ENCODE measurements at places on chromosomes 2 and 18. TPM values are rescaled to one million over a fixed set of nuclear protein-coding genes. Genes with fewer than 3 reads are reported as not detected.
A peak's percentile ranks its signal among the peaks of the same experiment; 100 is the strongest.

Gene TTC31
- total RNA-seq: 13.2 TPM

Gene FSIP2
- total RNA-seq: 0.81 TPM

Gene FIGN
- total RNA-seq: 23.6 TPM

Gene CPS1
- 2.7 TPM for total RNA-seq

Gene SAG
- total RNA-seq: not detected

GRCh38 chr2:231415029-231415428 lies 19.5 kb downstream of the B3GNT7 start:
- DNase-seq: peak; percentile 45

DNA sequence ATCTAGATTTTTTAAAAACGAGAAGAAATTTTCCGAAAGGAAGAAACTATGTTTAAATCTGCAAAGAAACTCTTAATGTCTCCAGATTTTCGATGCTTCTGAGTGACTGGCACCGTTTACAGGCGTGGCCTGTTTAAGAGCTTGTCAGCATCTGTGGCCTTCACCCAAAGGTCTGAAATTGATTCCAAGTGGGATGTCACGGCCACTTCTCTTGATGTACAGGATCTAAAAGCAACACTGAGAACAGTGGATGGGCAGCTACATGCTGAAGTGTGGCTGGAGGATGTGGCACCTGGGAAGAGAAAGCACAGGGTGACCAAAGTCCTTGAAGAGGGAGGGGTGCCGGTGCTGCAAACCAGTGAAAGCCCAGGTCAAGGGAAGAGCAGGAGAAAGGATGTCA lies 28.0 kb downstream of the EMILIN2 start:
- DNase-seq: no peak

DNA sequence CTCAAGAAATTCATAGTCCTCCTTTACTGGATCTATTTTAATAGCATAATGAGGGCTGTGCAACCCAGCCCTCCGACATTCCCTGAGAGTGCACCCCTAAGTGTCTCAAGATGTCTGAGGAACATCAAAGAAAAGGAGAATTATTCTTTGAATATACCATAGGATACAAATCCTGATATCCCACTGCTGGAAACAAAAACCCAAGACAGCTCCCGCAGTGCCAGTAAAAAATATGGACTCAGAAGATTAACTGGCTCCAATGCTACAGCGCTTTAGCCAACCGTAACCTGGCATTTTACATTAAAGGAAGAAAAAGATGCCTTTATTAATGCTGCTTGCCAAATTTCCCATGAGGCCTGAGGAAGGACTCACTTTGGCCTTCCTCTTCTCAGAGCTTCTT lies 168.4 kb downstream of the TTC32 start:
- DNase-seq: no peak

- DNase-seq: no peak
Observed at GRCh38 chr2:143553261-143553660, 424.0 kb downstream of the ARHGAP15 start.

DNA sequence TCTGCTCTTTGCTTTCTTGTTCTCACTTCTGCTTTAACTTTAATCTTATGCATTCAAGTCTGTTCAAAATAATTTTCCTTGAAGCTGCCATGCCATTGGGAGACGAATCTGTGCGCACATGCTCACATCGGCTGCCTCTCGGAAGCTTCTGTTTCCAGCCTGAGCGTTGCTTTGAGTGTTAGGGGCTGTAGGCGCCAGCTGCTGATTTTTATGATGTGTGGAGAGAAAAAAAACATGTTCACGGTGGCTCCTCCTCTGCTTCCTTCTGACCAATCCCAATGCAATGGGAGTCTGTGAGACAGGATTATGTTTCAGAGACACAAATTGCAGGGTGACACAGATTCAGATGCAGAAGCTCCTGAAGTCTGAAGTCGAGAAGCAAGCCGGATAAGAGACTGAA lies at the start of gene MC4R:
MC4R (minus strand) TSS at position 180 of the 400 bp plus-strand sequence. CDS start 426 bp downstream, outside the sequence.
- no peak for DNase-seq

DNA sequence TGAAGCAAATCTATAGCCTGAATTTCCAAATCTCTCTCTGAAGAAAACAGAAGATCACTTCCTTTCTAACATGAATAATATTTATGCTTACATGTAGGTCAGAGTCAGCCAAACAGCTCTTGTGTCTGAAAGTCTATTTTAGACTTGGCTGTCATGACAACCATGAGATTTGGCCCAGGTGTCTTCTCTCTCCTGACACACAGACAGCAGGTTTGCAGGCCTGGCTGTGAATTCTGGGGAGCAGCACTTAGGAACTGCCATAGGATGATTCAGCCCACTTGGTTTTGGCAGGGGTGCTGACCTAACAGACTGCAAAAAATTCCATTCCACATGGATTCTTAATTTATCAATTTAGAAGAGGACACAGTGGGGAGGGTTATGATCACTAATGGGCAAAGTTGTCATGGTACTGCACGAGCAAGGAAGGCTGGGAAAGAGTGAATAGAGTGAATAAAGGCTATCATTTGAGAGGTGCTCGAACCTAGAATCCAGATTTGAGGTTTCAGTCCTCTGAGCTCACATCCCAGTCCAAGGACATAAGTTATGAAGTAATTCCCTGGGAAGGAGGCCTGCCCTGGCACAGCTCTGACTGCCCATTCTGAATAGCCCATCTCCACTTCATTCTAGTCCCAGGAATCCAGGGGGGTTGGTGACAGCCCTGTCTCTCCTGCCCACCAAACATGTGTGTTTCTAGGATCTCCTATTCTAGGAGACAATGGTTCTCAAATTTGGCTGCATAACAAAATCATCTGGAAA lies 453.9 kb upstream of the TRIB2 start:
- no peak for DNase-seq

- DNase-seq: peak; percentile 64
Observed at GRCh38 chr2:232892843-232893242, 22.8 kb downstream of the SNORC start.

GRCh38 chr18:74579496-74580065 lies 18.1 kb upstream of the ZNF407 start:
- DNase-seq: no peak

DNA sequence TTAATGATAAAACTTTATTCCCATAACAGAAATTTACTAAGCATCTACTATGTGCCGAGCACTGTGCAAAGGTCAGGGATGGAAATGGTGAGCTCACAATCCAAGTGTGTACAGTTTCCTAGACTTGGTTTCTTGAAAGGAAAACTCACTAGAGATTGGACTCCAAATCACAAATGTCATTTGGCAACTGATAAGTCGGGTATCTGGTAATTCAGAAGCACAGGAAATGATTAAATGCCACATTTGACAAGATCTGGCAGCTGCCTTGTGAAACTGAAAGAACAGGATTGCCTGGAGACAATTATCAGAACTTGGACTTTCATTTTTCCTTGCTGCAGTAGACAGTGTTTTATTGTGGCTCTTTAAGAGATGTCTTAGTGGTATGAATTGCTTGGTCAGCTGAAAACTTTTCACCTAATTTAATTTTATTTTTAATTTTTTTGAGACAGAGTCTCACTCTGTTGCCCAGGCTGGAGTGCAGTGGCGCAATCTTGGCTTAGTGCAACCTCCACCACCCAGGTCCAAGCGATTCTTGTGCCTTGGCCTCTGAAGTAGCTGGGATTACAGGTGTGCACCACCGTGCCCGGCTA lies 19.2 kb downstream of the ITGA6 start:
- DNase-seq: no peak

- DNase-seq: no peak
Observed at GRCh38 chr2:67234440-67234839, 162.7 kb upstream of the ETAA1 start.

GRCh38 chr2:8329660-8330622 lies 351.9 kb upstream of the ID2 start:
- no peak for DNase-seq

DNA sequence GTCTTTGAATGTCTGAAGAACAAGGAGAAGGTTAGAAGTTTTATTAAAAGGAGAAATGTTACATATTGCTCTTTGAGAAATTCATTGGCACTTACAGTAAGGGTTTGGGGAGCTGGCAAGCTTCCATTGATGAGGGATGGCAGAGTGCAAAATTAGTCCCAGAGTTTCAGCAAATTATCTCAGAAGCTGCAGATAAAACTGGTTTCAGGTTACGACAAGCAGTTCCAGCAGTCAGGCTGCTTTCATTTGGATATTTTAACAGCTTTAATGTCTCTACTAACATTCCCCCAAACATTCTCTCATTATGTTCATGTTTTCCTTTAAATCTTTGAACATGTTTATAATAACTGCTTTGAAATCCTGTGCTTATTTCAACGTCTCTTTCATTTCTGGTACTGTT lies 153.1 kb downstream of the TTC27 start:
- DNase-seq: no peak

DNA sequence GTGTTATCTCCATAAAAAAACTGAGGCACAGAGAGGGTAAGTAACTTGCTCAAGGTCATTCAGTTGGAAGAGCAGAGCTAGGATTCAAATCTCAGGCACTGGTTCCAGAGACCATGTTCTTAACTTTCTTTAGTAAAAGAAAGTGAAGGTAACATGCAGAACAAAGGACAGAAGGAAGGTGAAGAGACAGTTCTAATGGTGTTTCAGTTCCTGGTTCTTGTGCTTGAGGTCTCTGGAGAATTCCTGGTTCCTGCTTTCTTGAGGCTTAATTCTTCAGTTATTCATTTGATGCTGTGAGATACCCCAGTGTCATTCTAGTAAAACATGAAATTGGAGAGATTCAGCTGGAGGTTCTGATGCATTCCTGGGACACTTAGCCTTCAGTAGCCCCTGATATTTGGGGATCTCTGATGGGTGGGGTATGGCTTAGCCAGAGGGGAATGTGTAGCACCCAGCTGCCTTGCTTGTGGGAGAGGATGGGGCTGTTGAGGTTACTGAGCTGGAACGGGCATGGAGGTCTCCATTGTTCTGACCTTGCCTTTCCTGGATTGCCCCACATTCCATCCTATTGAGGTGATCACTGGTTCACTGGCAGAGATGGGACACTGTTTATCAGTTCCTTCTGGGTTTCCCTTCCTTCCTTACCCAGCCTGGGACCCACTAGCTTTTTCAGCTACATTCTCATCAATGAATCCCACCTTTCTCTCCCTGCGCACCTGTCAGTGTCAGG lies 46.8 kb downstream of the SEMA4F start:
- no peak for DNase-seq

DNA sequence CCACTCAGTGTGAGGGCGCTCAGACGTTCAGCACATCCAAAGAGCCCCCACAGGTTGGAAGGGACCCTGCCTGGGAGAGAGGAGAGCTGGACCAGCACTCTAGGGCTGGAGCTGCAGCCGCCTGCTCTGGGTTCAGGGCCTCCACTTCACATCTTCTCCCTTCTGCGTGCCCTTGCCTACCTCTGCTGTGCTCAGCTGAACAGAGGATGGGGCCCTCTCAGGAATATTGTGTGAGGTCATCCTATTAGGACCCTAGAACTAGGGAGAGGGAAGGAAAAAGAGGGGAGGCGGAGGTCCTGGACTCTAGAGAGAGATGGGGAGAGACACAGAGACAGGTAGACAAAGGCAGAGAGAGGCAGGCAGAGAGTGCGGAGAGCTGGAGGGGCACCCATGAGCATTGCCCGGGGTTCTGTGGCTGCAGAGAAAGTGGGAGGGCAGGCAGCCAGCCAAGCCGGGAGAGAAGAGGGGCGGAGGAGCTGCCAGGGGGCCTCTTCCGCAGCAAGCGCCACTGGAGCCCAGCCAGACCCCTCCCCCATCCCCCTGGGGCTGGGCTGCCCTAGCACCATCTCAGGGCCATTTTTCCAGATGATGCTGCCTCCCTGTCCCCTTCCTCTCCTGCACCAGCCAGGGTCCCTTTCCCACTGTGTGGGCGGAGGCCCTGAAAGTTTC lies 8.3 kb upstream of the TNS1 start:
- DNase-seq: no peak

DNA sequence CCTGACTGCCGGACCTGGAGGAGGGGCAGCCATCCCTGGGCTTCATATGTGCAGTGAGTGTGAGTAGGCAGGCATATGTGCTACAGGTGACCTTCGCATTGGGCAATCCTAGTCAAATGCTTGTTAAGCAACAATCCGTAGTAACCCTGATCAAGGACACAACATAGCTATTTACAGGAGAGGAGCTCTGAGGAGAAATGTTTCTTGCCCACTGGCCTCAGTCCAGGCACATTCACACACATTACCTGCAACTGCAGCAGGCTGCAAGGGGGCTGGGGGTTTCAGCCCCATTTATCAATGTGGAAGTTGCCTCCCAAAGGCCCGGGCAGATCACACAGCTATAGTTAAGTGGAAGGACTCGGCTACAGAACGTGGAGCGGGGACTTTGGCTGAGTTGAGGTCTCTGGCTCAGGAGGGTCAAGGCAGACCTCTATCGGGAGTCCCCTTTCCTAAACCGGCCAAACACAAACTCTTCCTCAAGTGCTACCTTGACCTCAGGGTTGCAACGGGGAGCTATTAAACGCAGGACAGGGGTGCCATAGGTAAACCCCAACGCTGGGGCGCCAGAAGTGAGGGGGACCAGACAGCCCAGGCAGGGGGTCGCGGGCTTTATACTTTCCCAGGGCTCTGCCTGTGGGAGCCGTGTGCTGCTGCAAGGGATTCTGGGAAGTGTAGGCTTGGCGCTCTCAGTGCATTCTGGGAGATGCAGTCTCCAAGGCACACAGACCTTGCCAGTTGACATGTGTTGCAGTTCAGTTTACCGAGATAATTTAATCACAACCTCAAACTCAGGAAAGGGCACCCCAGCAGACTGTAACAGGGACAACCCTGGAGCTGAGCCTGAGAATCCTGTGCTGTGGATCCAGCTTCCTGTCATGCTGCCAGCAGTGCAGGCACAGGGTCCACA lies 9.4 kb downstream of the KHK start:
- DNase-seq: peak; percentile 80

GRCh38 chr18:68733707-68734106 lies 18.8 kb upstream of the TMX3 start:
- no peak for DNase-seq

GRCh38 chr2:204027091-204027490 lies 90.5 kb downstream of the ICOS start:
- DNase-seq: no peak

DNA sequence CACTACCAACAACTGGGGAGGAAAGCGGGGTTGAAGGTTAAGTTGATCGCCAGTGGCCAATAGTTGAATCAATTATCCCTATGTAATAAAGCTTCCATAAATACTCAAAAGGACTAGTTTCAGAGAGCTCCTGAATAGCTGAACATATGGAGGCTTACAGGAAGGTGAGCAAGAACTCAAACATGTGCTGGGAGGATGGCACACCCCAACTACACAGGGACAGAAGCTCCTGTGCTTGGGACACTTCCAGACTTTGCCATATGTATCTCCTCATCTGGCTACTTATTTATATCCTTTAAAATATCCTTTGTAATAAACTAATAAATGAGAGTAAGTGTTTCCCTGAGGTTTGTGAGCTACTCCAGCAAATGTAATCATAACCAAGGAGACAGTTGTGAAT lies 115.7 kb downstream of the HNMT start:
- no peak for DNase-seq

All from posterior vena cava (tissue), 2 donors.